ENCODE measurements at places on chromosomes 4 and X.

DNA sequence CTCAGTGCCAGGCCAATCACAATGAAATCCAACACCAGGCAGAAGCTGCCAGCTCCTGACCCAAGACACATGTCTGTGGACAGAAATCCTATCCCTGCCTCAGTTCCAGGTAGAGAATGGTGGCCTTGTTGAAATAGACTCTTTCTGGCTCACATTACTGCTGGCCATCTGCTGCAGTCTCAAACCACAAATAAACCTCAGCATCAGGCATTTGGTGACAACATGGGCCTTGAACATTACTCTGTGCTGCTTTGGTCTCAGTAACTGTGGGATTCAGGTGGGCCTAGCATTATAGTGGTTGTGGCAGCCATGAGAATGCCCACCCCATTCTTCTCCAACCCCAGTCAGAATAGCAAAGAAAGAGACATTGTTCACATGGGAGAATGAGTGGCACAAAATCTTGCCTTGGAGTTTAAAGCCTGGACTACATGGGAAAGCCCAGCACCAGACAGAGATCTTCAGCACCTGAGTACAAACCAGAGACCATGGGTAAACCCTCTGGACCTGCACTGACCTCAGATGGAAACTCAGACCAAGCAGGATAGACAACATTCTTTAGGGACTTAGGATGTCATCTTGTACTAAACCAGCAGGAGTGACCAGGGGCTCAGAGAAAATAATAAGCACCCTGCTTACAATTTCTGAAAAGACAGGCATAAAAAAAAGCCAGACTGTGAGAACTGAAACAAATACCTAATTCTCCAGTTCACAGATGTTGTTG, 50.4 kb upstream of the TRAM1L1 start:
- no peak for DNase-seq

DNA sequence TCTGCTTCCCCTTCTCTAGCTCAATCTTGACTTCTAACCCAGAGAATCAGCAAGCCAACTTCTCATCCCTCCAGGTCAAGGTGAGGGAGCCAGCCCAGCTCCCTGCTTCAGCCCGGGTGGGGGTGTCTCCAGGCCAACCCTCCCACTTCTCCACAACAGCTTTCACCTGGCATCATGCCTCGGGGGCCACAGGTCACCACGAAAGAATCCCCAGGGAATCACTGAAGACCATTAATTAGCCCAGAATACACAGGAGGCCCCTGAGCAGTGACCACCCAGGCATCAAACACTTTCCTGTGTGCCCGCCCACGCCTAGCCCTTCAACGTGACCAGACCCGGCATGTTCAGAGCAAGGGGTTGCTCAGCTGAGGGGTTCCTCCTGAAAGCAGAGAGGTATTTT, 646.7 kb downstream of the BCOR start:
- no peak for DNase-seq

DNA sequence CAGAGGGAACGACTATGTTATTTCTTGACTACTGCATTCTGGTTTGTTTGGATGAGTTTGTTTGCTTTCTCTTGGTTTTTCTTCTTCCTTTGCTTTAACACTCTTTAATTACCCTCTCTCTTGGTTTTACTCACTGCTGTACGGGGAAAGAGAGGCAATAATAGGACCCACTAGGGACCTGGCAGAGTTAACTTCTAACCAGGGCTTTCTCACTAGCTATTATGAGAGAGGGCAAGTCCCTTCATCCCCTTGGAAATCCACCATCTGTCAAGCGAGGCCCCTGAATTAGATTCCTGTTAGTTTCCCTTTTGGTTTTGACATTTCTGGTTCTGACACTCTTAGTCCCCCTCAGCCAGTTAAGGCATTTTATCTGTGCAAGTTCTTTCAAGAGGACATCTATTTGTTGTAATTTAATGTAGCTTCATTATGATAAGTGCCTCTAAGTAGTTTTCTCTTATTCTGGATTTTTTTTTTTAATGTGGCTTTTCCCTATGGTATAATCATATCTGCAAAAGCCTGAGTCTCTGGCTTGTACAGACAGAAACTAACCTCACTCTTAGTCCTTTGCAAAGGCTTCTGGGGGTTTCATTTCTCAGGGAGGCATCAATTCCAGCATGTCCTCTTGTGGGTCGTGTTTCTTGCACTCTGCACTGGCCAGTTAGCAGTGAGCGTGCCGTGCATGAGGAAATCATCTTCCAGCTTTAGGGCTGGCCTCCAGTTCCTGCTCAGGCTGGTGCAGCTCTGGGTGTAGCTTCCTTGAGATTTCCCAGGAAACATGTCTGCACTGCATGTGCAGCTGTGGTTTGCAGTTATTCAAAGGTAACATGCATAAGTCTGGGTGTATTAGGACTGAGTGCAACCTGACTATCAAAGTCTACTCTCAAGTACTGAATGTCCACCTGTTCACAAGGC, 221.3 kb downstream of the STIM2 start:
- DNase-seq, result no peak

GRCh38 chr4:185437809-185438208, 12.0 kb upstream of the UFSP2 start:
- no peak for DNase-seq

DNA sequence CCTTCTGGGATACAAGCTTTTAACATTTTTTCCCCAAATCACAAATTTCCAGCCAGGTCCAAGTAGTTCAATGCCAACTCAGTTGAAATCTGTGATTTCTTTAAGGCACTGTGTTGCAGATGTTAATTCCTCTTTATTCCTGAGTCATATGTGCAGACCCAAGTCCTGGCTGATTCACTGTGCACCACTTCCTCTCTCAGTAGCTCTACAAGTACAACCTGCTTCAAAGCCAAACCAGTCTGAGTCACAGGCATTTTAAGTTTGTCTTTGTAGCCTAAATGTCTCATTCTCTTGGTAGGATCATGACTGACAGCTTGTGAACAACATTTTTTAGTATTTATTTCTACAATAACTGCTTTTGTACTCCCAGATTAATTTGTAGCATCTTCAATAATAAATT, 165.6 kb upstream of the S100G start:
- DNase-seq, result no peak

DNA sequence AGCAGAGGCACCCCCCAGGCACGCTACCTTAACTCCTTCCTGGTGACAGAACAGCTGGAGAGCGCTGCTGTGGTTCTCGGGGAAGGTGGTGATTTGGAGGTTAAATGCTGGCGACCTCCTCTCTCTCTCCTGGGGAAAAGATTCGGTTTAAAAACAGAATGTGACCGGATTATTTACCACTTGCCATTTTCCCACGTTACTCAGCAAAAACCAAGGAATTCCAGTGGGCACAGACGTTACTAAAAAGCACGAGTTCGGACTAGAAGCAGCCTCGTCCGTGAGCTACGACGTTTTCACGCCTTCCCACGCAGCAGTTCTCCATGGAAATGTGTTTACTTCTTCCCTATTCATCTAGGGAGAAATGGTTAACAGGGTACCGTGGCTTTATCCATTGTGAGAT, 32.3 kb upstream of the C4orf50 start:
- no peak for DNase-seq

DNA sequence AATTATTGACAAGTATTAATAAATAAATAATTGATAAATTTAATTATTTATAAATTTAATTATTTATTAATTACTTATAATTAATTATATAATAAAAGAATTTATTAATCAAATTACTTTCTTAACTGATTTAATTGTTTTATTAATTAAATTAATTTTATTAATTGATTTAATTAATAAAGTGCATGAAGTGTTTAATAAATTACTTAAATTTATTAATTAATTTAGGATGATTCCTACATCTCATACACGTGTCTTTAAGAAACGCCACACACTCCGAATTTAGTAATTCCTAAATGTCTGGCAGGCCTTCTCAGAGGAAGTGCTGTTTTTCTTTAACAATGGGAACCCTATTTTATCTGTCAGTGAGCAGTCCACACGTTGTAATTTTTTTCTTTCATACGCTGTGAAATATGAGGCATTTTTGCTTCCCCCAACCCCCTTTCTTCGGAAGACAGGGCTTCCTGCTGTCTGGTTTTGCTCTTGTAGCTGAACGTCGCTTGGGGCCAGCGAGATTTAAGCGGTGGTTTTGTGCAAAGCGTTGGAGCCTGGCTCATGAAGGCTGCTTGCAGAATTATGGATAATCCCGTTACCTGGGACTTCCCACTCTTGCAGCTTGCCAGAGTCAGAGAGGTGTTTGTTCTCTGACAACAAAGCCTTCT, 46.8 kb downstream of the CRLF2 start:
- DNase-seq, result no peak

- no peak for DNase-seq
Observed at GRCh38 chrX:15340867-15341266, 5.5 kb upstream of the PIGA start.

DNA sequence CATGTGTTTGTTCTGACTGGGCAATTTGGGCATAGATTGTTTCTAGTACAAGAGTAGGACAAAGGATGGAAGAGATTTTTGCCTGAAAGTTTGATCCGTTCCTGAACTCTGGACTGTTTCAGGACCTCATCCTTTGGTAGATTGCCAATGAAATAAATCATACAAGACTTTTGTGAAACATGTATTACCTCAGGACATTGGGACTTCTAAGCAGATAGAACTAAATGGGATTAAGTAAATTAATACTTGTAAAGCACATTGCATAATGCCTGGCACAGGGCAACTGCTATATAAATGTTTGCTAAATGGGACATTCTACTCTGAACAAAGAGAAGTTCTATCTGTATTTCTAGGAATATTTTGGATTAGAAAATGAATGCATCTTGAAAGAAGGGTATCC, 164.8 kb upstream of the RPS6KA3 start:
- no peak for DNase-seq

- DNase-seq, result no peak
Observed at GRCh38 chr4:85557016-85557901, 82.3 kb downstream of the ARHGAP24 start.

DNA sequence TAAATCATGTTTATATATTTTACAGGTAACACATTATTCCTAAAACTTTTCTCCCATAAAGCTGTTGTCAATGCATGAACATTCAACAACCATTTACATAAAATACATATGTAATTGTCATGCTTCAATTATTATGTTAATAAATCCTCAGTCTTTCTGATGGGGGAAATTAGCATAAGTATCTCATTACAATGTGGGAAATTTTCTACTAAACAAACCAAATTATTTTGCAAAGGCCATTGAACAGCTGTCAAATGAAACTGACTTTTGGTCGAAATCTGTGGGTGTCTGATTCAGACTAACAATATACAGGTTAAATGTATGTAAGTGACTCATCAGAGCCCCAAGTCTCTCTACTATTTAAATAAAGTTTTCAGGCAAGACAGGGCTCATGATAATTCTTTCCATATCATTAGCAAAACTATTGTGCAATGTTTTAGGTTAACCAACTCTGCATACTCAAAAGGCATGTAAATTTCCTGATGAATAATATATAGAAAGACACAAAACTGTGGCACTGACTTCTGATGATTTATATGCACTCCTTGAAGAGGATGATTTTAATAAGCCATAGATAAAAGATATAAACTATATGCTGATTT, 795.3 kb upstream of the AADAT start:
- no peak for DNase-seq

- DNase-seq, result no peak
Observed at GRCh38 chr4:2651546-2651945, 104.6 kb downstream of the TNIP2 start.

DNA sequence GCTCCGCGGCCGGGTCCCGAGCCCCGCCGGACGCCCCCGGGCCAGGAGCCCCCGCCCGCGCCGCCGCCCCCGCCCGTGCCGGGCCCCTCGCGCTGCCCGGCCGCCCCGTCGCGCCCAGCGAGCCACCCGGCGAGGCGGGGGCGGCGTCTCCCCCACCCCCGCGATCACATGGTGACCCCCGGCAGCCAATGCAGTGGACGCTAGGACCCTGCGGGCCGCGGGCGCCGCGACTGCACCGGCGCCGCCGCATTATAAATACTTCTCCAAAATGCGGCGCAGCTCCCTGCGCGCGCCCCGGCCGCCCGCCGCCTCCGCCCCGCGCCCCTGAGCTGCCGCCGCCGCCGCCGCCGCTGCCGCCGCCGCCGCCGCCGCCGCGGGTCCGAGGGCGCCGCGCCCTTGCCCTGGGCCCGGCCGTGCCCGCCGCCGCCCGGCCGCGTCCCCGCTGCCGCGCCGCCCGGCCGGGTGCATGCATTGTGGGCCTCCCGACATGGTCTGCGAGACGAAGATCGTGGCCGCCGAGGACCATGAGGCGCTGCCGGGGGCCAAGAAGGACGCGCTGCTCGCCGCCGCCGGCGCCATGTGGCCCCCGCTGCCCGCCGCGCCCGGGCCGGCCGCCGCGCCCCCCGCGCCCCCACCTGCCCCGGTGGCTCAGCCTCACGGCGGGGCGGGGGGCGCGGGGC, at the start of gene NAT8L:
Gene NAT8L, plus strand, starts transcription at position 282 of the 680 bp plus-strand sequence. Its CDS starts 185 bp downstream, at position 467.
- DNase-seq, result no peak

DNA sequence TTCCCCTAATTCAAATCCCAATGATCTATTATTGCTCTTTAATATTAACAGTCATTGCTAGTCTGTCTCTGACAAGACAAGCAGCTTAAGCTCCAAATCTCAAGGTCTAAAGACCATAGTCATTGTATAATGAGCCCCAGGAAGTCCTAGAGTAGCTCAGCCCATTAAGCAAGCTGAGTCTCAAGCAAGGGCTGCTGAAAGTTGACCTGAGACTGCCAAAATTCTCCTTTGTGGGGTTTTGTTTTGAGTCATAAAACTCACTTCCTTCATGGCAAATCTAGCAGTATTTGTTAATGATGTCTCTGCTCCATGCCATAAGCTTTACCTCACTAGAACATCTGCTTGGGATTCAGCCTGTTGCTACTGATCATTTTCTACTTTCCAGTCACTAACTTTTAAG, 313.2 kb downstream of the ANTXR2 start:
- DNase-seq, result no peak

DNA sequence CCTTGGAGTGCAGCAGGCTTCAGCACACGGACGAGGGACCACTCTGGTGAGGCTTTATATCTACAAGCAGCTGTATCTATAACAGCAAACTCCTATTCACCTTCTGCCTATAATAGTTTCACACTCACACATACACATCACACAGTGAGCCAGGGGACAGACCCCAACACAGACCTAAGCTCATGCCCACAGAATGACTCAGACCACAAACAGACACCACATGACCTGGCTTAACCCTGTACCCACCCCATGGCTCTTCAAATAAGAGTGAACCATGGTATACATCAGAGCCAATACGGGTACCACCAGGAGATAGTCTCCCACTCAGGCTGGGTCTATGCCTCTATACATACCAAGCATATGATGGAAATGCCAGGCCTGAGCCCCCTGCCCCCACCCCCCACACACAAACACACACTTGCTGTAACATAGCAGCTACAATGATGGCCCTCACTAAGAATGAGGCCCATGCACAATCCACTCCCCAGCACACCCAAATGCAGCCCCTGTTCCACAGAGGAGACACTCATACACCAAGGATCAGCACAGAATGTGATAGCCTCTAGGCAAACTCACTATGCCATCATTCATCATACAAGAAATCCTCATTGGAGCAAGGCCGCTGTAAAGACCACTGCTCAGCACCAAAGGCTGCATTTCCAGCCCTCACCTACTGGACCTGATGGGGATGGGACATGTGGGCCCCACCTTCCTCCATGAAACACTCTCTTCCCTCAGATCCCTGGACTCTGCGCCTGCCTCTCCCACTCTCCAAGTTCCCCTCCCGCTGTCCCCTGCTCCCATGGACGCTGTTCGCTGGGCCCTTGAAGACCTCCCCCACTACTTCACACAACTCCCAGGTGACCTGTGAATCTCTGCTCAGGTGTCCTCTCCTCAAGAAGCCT, 62.1 kb upstream of the XIAP start:
- no peak for DNase-seq

- DNase-seq, result no peak
Observed at GRCh38 chrX:316351-317325, 2.0 kb downstream of the GTPBP6 start.
